ENCODE measurements at places on chromosomes 16 and 17.

- no peak for DNase-seq
Observed at GRCh38 chr17:59420901-59421300, 89.4 kb downstream of the YPEL2 start.

GRCh38 chr17:51813140-51813783 is 345.3 kb downstream of the CA10 start:
- DNase-seq: no peak

- no peak for DNase-seq
Observed at GRCh38 chr17:4199818-4200402, 56.9 kb downstream of the CYB5D2 start.

DNA sequence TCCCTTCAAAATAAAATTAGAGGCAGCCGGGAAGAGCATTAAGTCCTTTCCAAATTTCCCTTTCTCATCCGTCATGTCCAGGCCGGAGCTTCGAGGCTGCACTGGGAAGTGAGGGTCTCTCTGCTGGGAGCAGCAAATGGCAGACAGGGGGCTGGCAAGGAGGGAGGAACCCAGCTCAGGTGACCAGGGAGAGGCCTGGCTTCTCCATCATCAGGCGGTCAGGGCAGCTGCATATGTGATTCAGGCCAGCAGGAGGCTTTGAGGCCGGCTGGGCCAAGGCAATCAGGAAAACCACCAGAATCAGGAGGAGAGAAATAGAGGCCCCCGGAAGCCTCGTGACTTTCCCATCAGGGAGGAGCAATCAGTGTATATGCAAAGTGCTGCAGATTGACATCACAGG is 85.0 kb upstream of the RPL38 start:
- DNase-seq: no peak

- DNase-seq: no peak
Observed at GRCh38 chr17:51374209-51374608, 113.9 kb downstream of the UTP18 start.

- DNase-seq: no peak
Observed at GRCh38 chr16:28255838-28256237, 36.5 kb upstream of the SBK1 start.
